ENCODE measurements at places on chromosomes 7 and 10.

DNA sequence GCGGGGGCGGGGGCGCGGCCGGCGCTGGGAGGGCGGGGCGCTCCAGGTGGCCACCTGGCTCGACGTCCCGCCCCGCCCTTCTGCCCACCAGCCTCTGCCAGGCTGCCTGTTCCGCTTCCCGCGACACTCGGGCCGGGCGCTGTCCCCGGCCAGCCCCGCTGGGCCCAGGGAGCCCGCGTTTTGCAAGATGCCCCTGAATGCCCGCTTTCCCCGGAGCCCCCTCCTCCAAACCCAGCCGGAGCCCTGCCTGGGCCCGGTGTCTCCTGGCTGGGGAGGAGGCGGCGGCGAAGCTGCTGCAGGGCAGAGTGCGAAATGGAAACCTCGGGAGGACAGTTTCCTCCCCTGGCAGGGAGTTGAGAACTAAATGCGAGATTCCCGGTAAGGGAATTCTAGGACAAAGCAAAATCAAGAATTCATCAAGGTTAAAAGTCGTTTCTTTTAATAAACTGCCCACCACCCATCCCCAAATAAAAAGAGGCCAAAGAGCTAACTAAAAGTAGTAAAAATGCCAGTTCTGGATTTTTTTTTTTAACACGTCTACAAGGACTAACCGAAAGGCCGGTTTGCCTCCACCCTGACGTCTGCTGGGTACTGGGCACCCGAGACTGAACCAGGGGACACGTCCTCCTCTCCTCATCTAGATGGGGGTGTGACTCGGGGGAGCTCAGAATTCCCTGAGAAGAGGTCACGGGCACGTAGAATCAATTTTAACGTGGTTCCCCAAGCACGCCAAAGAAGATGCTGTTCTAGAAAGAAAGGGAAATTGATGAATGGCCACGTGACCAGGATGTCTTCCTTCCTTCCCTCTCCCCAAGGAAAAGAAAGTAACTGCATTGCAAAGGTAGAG, 200.4 kb upstream of the NFE2L3 start:
- no peak for DNase-seq

DNA sequence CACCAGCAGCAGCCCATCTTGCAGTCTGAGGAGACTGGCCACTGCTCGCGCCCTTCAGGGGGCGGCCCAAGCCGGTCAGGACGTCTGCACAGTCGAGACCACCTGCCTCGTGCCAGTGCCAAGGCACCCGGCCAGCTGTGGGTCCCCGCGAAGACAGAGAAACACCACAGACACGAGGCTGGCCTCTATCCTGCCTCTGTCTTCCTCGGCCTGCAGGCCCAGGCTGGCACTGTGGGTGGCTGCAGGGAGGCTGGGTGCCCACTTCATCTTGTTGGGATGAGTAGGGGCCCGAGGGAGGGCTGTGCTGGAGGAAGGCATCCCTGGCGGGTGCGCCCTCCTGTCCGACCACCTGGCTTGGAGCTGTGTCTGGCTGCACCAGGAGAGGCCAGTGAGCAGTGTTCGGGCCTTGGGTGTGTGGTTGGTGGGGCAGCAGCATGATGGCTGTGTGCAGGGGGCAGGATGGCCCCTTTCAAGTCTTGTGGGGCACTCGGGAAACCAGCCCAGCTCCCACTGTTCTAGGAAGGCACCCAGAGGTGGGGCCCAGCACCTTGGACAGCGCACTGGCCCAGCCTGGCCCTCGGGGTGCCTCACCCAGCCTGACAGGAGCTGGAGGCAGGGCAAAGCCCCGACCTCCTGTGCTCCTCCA, 7.3 kb downstream of the DPYSL4 start:
- DNase-seq: peak; percentile 34

- no peak for DNase-seq
Measured at GRCh38 chr10:93178226-93178625, 104.5 kb downstream of the CYP26A1 start.

GRCh38 chr7:117772421-117772820, 100.8 kb downstream of the CTTNBP2 start:
- DNase-seq: no peak

- DNase-seq: no peak
Measured at GRCh38 chr10:30893208-30893607, 138.5 kb downstream of the ZNF438 start.

DNA sequence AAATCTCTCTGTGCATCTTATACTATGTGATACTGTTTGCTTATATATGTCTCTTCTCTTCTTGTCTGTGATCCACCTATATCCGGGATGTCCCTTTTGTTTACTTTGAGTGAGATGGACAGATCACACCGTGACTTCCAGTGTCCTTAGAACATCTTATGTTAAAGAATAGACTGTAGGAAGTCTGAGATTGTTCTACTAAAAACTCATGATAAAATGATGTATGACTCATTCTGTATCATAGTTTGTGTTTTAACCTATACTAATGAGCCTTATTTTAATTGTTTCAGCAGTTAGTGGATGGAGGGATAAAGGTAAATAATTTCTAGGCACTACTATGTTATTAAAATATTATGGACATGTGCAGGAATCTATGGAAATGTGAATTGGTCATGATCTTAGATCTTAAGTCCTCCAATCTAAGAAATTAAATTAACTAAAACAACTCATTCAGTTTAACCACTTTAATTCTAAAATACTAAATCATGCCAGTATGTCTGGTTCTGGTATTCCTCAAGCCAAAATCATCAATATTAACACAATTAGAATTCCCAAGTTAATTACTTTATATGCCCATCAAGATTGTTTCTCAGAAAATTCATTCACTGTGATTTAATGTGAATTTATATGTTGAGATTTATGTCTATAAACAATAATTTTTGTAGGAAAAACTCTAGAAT, 32.0 kb downstream of the ITGB8 start:
- no peak for DNase-seq

DNA sequence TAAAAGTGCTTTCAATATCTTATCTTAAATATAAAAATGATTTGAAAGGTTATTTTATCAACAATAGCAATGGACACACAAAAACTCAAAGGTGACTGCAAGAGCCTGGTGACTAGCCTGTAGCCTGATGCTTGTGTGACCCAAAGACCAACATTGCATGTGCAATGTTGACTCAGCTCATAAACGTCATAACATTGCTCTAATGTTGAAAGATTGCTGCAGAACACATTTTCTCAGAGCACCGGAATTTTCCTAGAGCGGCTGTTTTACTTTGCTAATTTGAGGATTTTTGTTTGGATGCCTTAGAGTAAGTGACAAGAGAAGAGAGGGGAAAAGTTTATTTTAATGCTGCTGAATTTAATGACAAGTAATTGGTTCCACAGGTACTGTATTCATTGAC, 107.1 kb downstream of the RAB18 start:
- no peak for DNase-seq

- DNase-seq: no peak
Measured at GRCh38 chr7:158880973-158881372, 24.6 kb downstream of the DYNC2I1 start.

DNA sequence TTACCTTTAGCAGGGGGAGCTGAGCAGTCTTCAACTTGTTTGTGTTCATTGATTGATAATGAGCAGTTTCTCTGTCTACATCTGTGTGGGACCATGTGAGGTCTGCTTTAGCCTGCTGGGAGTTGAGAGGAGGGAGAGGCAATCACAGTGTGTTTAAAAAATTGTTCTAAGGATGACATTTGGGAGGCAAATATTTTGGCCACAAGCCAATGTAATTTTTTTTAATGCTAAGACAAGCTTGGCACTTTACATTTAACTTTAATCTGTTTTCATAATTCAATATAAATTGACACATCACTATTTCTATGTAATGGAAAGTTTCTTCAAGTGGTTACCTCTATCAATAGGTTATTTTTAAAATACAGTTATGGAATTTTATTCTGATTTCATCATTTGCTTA, 55.9 kb upstream of the SEMA3A start:
- DNase-seq: no peak

DNA sequence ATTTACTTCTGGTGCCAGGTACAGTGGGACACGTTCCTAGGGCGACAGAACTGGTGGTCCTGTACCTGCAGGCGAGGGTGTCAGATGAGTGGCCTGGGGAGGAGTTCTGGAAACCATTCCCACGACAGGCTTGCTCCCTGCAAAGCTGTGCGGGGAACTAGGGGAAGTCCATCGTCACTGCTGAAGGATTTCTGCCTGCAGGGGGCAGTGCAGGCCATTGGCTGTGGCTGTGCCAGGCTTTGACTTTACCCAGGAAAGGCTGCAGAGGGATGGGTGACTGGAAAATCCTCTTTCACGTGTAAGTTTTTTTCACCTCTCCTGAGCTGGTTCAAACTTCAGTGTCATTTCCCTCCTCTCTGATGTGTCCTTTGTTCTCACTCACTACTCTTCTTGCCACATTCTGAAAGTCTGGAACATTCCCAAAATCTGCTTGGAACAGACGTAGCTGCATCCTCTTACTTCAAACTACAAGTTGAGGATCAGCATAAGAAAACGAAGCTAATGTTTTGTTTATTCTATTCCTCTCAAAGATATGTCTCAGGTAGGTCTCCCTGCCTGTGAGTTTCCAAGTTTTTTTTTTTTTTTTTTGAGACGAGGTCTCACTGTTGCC, 126.5 kb downstream of the SH2D4B start:
- DNase-seq: peak; percentile 44

GRCh38 chr7:112056409-112056808, 149.8 kb downstream of the DOCK4 start:
- DNase-seq: no peak

GRCh38 chr7:17988141-17988540, 39.5 kb downstream of the PRPS1L1 start:
- DNase-seq: no peak

DNA sequence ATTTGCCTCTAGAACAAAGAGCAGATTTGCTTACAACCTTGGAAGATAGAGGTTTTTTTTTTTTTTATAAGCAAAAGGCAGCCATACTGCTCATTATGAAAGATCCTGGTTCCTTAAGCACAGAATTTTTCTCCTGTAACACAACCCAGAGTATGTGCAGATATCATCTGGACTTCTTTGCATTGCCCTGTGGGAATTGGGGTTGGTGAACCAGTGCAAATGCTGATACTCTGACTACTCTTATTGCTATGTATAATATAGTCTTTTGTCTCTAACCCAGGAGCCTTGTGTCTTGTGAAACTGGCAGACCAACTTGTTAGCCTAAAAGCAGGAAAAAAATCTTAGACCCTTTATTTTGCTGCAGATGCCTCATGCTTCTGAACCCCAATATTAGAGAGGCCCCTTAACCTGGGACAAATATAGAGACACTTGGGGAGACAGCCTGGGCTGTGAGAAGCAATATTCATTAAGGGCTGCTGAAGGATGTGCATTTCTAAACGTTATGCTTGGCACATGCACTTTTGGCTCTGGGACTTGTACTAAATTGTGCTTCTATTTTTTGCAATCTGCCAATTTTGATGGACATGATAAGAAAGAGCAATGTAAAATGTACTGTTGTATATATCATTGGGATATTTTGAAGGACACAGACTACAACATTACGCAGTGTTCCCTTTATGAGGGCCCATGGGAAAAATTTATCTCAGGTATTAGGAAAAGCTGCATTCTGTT, 78.9 kb downstream of the ANLN start:
- DNase-seq: no peak

GRCh38 chr10:44249490-44249889, 135.4 kb downstream of the CXCL12 start:
- no peak for DNase-seq

DNA sequence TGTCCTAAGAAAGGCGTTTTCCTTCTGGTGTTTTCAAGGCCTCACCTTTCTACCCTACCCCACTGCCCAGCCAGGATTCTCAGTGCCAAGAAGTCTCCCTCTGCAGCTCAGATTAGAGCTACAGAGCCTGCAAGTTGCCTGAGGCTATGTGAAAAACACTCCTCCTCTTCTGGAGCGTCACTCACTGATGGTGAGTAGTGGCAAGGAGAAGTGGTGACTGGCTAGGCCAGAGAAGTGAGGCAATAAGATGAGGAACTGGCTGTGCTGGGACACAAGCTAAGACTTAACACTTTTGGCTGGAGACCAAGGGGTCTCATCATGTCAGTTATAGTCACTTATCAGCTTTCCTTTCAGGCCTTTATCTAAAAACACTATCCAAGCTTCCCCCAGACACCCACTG, 86.7 kb upstream of the PRKAR2B start:
- no peak for DNase-seq

- DNase-seq: no peak
Measured at GRCh38 chr7:31692451-31692850, 5.4 kb downstream of the PPP1R17 start.
